ENCODE measurements at places on chromosomes 7 and 10.

GRCh38 chr7:115106316-115106715 lies 184.4 kb downstream of the MDFIC start:
- DNase-seq: no peak

DNA sequence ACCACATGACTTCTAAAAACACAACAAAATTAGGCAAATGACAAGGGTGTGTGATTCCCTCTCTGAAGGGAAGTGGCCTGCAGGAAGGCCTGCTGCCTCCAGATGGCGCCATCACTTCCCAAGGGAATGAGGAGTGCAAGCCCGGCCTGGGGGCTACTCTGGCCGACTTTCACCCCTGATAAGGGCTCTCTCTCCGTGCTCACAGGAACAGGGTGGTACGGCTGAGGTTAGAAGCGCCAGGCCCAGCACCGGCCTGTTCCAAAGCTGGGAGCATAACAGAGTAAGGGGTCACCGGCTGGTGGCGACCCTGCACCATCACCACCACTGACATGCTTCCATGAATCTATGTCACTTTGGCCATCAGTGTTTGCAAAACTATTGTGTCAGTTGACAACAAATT lies 13.1 kb downstream of the RBP3 start:
- peak; percentile 36 for DNase-seq

DNA sequence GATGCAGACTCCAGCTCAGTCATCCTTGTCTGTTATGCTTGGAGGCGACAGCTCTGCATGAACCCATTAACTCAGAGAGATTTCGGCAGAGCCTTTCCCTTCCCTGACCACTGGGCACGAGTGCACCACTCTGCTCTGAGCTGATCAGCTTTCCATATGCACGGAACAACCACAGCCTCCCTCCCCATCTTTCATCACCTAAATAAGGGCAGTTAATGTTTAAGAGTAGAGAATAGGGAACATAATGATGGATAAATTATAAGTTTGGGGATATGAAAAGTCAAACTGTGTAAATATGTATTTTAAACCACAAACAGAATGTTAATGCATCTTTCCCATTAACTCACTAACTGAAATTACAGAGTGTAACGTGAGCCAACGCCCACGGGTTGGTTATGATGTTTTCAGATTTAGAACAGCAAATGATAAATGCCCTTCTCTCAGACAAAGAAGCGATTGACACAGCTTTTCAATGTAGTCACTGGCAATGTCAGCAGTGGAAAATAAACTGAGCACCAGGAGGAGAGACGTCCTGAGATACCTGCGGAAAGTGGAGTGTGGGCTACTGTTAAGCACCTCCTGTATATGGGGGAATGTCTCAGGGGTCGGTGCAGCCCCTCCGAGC lies 658.2 kb downstream of the LRMDA start:
- no peak for DNase-seq

DNA sequence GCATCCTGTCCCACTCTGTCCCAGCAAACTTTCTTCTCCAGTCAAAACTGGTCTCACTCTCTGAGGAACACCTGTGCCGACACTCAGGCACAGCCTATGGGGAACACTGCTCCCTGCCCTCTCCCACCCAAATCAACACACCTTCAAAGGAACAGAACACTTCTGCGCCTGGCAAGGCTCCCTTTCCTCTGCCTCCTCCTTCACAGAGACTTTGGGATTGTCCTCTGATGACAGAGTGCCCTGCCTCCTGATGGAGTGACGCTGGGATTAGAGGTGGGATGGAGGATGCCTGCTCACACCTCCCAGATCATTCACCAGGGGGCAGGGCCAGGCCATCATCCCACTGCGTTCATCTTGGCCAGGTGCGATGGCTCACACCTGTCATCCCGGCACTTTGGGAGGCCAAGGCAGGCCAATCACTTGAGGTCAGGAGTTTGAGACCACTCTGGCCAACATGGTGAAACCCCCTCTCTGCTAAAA lies 26.5 kb downstream of the KLF6 start:
- DNase-seq: no peak

GRCh38 chr10:131816157-131816775 lies 84.5 kb upstream of the PPP2R2D start:
- no peak for DNase-seq

- no peak for DNase-seq
Observed at GRCh38 chr10:119125942-119126341, 22.0 kb downstream of the DENND10 start.

DNA sequence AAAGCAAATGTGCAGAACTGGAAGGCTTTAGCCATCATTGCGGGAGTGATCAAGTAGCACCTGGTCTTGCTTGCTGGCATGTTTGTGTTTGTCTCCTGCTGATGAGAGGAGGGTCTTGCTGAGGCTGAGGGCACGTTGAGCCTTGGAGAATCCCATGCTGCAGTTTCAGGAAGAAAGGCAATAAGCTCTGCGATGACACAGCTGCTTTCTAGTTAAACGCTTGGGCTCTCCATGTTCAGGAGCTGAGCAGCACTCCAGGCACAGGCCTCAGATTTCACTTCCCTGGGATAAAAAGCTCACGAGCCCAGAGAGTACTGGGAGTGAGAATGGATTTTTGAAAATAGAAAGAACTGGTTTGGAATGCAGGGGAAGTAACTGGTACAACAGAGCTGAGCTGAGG lies 100.8 kb downstream of the LRRC18 start:
- no peak for DNase-seq

DNA sequence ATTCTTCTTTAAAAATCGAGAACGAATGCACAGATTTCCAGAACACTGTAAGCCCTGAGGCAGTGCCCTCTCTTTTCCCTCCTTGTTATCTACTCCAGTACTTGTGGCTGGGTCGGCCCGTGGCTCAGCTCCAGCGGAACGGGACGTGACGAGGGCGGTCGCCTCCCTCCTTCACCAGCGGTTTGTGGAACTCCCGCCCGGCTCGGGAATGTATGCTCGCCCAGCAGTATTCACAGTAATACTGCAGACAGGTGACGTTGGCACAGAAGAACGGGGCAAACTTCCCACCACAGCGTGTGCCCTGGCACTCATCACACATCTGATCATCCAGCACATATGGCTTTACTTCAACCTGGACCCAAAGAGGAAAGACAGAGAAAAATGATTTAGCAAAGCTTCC lies 128.5 kb downstream of the BTAF1 start:
- no peak for DNase-seq

GRCh38 chr7:104903846-104904245 lies 110.2 kb upstream of the KMT2E start:
- no peak for DNase-seq

DNA sequence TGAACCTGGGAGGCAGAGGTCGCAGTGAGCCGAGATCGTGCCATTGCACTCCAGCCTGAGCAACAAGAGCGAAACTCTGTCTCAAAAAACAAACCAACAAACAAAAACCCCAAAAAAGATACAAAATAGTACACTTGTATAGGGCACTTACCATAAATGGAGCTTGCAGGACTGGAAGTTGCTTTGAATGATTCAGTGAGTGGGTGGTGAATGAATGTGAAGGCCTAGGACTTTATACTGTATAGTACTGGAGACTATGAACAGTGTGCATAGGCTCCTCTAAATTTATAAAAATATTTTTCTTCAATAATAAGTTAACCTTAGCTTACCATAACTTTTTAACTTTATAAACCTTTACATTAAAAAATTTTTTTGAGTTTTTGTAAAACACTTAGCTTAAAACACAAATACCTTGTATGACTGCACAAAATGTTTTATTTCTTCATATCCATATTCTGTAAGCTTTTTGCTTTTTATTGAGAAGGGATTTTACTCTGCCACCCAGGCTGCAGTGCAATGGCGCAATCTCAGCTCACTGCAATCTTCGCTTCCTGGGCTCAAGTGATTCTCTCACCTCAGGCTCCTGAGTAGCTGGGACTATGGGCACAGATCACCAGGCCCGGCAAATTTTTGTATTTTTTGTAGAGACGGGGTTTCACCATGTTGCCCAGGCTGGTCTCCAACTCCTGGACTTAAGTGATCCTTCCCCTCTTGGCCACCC lies 6.9 kb upstream of the H2AZ2 start:
- no peak for DNase-seq

DNA sequence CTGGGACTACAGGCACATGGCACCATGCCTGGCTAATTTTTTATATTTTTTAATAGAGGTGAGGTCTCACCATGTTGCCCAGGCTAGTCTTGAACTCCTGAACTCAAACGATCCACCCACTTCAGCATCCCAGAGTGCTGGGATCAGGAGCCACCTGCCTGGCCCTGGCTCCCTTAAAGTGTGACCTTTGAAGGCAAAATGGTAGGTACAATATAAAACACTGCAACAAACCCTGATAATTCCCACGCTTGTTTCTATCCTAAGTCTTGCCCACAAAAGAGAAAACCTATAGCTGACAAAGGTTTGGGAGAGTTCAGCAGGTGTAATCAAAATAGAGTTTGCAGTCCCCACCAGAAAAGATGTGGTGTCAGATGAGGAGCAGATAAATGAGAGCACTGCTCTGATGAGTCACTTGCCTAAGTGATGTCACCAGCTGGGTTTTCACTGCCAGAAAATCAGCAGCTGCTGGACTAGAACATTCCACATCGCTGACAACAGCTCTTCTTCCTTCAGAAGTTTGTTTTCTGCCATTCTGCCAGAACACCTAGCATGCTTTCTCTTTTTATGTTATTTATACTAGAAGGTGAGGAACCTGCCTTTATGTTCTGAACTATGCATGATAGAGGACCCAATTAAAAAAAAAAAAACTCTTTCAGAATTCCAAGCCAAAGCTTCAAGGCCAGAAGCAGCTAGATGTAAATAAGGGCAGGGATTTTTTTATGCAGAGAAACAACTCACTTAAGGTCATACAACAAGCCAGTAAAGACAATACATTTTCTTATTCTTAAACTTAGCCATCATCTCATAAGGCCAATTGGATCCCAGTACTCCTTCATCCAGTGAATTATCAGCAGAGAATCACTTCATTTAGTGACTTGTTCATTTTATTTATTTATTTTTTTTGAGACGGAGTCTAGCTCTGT lies 18.0 kb downstream of the PURB start:
- DNase-seq: peak; percentile 91

DNA sequence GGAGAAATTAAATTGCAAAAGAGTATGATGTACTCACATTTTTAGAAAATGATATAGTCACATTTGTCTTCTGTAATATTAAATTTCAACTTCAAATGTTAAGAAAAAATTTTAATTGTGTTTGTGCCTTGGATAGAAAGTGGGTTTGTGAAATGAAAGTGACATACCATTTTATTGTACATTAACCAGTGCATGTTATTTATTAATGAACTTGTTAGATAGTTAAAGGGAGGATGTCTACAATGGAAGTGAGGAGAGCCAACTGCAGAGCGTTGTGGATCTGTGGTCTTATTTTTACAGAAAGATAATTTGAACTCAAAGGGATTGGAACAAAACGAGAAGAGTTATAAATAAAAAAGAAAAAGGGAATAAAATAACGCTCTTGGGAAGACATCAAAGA lies 291.7 kb downstream of the ARL4A start:
- no peak for DNase-seq

DNA sequence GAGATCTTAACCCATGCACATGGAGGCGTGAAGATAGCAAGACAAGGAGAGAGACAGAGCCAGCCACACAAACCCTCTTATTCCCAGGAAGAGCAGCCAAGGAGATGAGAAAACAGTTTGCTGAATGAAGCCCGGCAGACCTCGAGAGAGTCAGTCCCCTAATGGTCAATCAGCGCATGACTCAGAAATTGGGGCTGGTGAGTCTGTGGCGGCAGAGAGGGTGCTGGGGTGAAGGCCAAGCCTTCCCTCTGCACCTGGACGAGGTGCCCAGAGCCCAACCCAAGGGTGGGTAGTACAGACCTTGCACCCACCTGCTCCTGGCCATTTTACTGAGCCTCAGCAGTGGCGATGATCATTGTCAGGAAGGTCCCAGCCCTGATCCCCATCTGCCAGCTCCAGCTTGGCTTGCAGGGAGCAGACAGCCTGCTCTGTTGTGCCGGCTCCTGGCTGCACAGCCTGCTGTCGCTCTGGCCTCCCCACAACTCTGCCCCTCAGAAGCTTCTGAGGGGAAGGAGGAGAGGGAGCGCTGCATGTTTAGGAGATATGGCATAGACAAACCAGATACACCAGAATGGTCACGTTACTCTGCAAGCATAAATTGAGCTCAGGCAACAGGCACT lies 256.6 kb downstream of the RPS24 start:
- no peak for DNase-seq

DNA sequence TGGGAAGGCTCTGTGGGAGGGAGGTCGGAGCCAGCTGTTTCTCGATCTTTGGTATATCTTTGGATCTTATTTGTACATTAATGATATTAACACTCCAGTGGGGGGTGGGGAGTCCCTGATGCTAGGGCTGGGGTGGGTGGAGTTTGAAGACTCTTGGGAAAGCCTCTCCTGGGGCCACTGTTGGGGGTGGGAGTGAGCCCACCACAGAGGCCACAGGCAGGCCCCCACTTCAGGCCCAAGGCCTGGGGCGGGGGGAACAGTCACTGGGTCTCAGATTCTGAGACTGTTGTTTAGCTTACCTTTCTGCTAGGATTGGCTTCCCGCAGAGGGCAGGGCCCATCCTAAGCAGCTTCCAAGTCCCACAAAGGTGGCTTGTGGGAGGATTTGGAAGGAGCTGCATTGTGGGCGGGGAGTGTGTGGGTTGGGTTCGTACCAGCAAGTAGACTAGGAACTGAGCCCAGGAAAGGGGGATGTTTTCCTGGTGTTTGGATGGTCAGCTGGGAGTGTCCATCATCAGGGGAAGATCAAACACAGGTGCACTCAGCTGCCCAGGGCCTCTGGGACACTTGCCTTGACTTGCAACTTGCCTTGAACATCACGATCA lies 11.9 kb downstream of the YKT6 start:
- DNase-seq: no peak

GRCh38 chr7:99029466-99030435 lies 114.2 kb downstream of the SMURF1 start:
- no peak for DNase-seq

- DNase-seq: no peak
Observed at GRCh38 chr10:85847085-85847484, 519.5 kb downstream of the GRID1 start.

DNA sequence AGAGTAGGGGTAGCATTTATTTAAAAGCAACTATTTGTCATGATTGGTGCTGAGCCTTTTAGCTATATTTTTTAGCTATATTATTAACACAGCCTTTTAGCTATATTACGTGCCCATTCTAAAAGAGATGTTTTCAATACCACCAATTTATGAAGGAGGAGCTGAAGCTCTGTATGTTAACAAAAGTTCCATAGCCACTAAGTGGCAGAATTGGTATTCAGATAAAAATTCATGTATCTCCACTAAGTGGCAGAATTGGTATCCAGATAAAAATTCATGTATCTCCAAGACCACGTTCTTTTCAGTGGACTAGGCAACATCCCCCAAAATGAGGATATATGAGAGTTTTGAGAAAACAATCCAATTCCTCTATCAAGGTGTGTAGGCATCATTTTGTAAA lies 268.6 kb downstream of the HGF start:
- peak; percentile 51 for DNase-seq

DNA sequence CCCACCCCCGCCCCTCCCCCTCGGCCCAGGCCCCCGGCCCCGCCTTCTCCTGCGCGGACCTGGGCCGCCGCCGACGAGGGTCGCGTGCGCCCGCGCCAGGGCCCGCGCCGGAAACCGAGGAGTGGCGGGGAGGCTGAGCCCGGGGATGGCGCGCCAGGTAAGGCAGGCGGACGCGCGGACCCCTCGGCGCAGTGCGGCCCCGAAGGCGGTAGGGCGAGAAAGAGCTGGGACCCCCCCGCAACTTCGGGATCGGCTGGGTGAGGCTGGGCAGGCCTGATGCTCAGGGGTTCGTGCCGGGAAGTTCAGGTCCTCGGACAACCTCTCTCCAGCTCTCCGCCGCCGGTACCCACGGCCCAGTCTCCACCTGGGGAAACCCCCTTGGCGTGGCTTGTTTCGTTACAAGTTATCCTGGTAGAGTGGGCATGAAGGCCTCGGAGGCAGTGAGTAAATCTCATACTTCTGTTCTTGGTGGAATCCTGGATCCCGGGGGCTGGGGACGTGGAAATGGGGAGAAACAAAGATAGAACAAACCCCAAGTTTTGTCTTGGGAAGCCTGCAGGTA lies 58.4 kb downstream of the ZNF467 start:
- no peak for DNase-seq

Measured in EH (cell line).